ENCODE measurements at places on chromosomes 7 and 10.

DNA sequence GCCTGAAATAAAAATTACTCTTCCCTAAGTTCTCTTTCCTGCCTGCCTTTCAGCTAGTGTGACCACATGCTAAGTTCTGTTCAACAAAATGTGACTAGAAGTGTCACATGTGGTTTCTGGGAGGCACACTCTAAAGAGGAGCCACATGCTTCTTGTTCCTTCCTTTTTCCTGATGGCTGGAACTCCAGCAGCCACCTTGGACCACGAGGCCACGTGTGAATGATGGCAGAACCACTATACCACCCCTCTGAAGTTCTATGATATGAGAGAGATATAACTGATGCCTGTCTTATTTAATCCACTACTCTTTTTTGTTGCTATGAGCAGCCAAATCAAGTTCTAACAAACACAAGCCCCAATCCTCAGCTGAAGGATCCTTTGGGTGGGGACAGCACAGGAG is 8.1 kb downstream of the PODXL start:
- DNase-seq: no peak

DNA sequence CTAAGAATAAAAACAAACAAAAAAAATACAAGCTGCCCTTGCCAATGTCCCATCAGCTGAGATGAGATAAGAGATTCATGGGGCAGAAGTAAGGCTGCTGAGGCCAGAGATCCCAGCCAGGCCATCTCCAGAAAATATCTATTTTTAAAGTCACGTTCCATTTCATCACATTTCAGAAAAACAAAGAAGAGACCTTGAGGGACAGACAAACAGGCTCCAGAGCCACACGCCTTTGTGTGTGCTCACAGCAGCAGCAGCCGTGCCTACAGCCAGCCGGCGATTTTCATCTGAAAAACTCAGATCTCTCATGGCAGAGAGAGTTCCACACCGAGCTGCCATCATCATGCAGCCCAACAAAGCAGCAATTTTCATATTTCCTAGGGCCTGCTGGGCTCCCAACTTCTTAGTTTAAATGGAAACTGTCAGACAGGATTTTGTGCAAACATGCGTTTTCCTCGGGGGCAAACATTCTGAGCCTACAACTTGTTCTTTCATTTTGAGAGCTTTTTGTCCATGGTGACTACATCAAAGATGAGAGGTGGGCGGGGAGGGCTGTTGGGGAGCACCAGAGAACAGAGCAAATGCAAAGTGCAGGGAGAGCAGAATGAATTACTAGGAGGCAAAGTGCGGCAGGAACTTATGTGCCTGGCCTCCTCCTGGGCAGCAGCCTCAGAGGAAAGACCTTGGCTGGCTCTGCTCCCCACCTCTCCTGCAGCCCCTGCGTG is 38.8 kb downstream of the DLG5 start:
- no peak for DNase-seq

GRCh38 chr7:117619681-117620080 is 139.9 kb downstream of the CFTR start:
- DNase-seq: no peak

- DNase-seq: no peak
These were observed 14.4 kb downstream of the TCF7L2 start for GRCh38 chr10:112964482-112964881.

- no peak for DNase-seq
These were observed 83.6 kb downstream of the RNF216 start for GRCh38 chr7:5697754-5698424.

DNA sequence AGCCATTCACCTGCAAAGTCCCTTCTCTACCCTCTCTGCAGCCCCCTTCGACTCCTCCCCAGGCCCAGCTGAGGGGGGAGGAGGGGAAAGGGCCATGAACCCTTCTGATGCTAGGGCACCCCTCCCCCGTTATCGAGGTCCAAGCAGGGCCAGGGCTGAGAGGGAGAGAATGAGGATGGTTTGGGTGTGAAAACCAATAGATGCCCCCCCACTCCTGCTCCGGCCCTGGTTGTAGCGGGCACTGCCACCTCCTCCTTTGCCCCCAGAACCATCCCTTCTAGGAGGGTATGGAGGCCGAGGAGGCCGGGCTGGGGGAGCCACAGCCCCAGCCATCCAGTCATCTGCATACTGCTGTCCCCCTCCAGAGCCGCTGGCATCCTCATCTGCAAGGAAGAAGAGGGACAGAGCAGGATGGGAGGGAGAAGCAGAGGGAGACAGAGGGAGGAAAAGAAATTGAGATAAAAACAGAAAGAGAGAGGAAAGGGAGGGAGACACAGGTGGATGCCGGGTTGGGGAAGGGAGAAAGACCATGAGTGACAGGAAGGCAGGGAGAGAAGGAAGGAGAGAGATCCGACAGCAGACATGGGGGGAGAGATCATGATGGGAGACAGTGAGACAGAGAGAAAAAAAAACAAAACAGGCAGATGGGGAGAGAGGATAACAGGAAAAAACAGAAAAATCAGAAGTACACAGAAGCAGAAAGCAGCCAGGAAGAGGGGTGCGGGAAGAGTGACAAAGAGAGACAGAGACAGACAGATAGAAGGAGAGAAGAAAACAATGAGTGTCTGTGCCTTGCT is 1.9 kb upstream of the GAL3ST4 start:
- DNase-seq: no peak

DNA sequence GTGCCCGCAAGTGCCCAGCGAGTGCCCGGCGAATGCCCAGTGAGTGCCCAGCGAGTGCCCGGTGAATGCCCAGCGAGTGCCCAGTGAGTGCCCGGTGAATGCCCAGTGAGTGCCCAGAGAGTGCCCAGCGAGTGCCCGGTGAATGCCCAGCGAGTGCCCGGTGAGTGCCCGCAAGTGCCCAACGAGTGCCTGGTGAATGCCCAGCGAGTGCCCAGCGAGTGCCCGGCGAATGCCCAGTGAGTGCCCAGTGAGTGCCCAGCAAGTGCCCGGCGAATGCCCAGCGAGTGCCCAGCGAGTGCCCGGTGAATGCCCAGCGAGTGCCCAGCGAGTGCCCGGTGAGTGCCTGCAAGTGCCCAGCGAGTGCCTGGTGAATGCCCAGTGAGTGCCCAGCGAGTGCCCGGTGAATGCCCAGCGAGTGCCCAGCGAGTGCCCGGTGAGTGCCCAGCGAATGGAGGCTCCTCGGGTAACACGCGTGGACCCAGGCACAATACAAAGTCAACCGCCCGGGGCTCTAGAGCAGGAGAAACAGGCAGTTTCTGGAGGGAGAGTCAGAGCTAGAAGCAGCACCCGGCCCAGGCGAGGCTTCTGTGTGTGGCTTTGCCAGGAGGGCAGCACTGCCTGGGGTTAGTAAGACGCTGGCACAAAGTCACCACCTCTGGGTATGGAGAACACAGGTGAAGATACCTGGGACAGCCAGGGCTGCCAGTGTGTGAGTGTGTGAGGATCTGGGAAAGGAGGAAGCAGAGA is 38.2 kb upstream of the CFAP46 start:
- no peak for DNase-seq

DNA sequence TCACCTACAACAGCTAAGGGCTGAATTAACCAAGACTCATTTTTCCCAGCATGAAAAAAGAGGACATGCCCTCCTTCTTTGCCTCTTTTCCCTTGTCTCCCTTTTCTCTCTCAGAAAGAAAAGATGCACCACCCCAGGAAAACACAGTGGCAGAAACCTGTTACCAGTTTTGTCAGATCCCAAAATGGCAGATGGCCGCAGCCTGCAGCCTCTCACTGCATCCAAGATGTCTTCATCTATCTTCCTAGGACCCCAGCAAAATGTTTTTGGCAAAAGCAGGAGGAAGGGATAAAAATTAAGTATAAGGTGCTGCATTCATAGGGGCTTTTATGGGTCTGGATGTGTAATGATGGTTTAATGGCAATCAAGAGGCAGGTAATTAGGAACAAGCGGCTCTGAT is 266.6 kb upstream of the NPVF start:
- DNase-seq: no peak

GRCh38 chr7:114989531-114989930 is 67.6 kb downstream of the MDFIC start:
- DNase-seq: no peak

GRCh38 chr7:40544871-40545303 is 410.1 kb downstream of the SUGCT start:
- no peak for DNase-seq
